ENCODE measurements at places on chromosomes 3 and 15. TPM values are rescaled to one million over a fixed set of nuclear protein-coding genes. Genes with fewer than 3 reads are reported as not detected.

The IQCF5 gene
- total RNA-seq = not detected

DNA sequence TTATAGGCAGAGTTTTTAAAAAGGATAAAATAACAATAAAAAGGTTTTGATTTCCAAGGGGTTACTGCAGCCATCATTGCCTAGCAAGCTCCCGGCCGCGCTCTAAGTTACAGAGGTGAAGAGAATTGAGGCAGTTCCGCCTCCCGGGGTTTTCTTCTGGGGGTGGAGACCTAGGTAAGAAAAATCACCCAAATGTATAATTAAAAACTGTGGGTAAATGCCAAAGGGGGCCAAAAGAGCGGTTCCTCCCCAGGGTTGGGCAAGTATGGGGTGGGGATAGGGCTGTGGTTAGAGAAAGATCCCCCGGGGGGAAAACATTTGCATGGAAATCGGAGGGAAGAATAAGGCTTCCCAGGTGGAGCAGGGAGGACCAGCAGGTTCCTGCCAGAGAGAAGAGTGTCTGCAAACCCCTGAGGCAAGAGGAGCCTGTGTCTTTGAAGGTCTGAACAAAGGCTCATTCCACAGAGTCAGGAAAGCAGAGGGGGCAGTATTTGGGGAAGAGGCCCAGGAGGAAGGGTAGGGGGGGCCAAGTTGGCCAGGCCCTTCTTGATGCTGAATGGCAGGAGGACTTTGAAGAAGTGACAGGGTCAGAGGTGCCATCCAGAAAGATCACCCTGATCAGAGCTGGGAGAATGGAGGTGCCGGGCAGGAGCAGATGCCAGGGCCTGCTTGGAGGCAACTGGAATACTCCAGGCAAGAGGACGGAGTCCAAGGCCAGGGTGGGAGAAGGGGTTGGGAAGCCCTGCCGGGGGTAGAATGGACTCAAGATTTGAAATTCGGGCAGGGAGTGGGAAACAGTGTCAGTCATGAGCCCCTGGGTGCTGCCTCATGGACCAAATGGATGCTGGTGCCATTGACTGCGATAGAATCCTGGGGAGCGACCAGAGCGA, 152.9 kb upstream of the RGMA start:
- no peak overlapping the region for H3K27ac ChIP-seq
- peaks cover 29% of the 10 kb centered on the region for H3K27me3 ChIP-seq
- no peaks in the 10 kb centered on the region for H3K36me3 ChIP-seq
- peaks cover 23% of the 10 kb centered on the region for H3K4me1 ChIP-seq

GRCh38 chr15:29784413-29784812, 37.9 kb downstream of the TJP1 start:
- no peaks in the 10 kb centered on the region for H3K4me1 ChIP-seq
- DNase-seq = no peak
- H3K27me3 ChIP-seq = no peaks in the 10 kb centered on the region
- H3K27ac ChIP-seq = no peak overlapping the region

- H3K36me3 ChIP-seq = no peaks in the 10 kb centered on the region
- DNase-seq = no peak
- H3K27ac ChIP-seq = no peak overlapping the region
- H3K27me3 ChIP-seq = peaks cover 22% of the 10 kb centered on the region
- H3K4me1 ChIP-seq = no peaks in the 10 kb centered on the region
These were observed 5.2 kb downstream of the GRM2 start for GRCh38 chr3:51712038-51712420.

DNA sequence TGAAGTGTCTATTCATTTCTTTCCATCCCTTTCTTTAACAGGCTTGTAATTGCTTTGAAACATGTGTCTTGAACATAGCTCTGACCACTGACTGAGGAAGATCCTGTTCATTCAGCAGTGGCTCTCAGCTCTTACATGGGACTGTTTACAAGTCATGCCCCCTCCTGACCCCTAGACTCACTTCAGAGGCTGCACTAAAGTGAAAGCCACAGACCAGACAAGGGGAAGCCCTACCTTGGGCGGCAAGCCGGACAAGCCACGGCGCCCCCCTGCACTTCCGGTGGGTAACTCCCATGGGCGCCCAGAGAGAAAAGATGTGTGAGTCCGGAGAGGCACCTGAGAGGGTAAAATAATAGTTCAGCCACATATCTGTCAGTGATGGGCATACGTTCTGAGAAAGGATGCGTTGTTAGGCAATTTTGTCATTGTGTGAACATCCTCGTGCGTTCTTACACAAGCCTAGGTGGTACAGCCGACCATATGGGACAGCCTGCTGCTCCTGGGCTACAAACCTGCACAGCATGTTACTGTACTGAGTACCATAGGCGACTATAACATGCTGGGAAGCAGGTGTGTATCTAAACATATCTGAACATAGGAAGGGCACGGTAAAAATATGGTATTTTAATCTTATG, 116.2 kb downstream of the CHSY1 start:
- no peak for DNase-seq
- H3K36me3 ChIP-seq = no peaks in the 10 kb centered on the region
- no peaks in the 10 kb centered on the region for H3K4me1 ChIP-seq
- H3K27ac ChIP-seq = no peak overlapping the region

GRCh38 chr3:41753651-41754050, 208.3 kb downstream of the ULK4 start:
- no peak overlapping the region for H3K27ac ChIP-seq
- no peak for DNase-seq
- no peaks in the 10 kb centered on the region for H3K36me3 ChIP-seq
- H3K27me3 ChIP-seq = no peaks in the 10 kb centered on the region

The CRABP1 gene
- 385 TPM for total RNA-seq

GRCh38 chr3:69051756-69052471, at the start of gene TMF1:
TMF1 (minus strand) TSS chr3:69052333; CDS start chr3:69052086, 247 bp downstream.
- H3K27ac ChIP-seq = peak within 1 kb of the TSS; percentile 85
- H3K36me3 ChIP-seq = peaks cover 9% of the 10 kb centered on the region
- H3K4me1 ChIP-seq = peaks cover 4% of the 10 kb centered on the region
- DNase-seq = peak; percentile 97
- no peaks in the 10 kb centered on the region for H3K27me3 ChIP-seq

The MDFIC2 gene
- not detected for total RNA-seq
